ENCODE measurements at places on chromosomes 2 and 18.

GRCh38 chr2:20567159-20567925 lies 83.6 kb downstream of the HS1BP3 start:
- no peak for DNase-seq

DNA sequence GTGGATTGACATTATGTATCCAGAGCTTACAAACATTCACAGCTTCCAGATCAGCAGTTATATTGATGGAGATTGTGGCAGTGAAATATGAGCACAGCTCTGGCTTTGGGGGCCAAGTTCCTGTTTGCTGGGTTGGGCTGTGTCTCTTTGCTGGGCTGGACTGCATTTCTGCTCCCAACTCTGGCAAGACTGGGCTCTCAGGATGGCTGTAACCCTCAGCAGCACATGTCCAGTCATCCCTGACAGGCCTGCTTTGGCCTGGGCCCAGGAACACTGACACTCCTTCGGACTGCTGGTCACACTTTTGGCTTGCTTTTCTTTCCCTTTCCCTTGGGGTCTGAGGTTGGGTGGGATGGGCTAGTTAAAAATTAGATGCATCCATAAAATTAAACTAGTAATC lies 17.9 kb upstream of the VPS4B start:
- no peak for DNase-seq

DNA sequence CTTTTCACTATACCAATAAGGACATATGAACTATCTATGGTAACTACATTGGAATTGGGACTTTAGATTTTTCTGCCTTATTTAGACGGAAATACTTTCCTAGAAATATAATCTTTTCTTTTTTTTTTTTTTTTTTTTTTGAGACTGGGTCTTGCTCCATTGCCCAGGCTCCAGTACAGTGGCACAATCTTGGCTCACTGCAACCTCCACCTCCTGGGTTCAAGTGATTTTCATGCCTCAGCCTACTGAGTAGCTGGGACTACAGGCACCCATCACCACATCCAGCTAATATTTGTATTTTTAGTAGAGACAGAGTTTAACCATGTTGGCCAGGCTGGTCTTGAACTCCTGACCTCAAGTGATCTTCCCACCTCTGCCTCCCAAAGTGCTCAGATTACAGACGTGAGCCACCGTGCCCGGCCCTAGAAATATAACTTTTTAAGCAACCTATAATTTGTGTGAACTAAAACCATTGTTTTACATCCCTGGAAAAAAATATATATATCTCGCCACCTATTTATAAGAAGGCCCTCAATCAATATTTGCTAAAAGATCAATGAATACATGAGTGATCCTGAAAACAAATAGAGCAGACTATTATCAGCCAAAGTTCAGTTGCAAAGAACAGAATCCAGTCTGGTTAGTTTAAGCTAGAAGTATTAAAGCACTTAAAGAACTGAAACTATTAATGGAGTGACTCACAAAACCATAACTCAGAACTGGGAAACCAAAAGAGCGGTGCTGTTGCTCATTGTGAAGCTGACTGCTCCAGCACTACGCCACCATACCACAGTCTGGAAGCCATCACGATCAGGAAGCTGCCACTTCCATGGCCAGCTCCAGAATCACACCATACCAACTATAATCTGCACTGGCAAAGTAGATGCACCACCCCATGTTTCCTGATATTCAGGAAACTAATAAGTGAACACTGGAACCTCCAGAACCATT lies 8.4 kb upstream of the HNRNPLL start:
- DNase-seq = no peak

DNA sequence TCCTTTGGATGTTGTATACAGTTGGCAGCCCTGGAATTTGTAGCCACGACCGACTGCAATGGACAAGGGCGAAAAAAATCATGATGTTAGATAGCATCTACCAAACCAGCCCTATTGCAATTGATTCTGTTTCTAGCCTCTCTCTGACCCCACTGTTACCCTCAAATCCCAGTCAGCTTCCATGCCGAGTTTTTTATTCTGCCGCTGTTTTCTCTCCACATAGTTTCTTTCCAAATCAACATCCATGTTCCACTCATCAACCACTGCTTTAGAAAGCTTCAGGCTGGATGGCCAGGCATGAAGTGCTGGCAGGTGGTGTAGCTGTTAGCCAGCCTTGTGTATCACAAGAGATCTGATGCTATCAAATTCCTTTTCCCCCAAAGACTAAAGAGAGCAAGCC lies 272.8 kb downstream of the FIGN start:
- DNase-seq = no peak

DNA sequence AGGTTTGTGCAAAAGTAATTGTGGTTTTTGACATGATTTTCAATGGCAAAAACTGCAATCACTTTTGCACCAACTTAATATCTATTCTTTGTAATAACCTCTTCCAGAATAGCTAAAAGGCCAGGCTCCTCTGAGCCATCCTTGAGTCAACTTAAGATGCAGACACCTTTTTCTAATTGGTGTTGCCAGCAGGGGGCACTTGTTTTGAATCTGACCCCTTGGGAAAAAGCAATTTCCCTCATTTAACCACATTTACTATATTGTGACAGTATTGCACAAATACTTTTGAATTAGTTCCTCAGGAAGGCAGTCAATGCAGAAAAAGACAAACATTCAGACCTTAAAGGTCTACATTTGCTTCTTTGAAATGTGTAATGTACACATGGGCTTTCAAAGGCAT lies 78.6 kb upstream of the GALNT5 start:
- DNase-seq = no peak

DNA sequence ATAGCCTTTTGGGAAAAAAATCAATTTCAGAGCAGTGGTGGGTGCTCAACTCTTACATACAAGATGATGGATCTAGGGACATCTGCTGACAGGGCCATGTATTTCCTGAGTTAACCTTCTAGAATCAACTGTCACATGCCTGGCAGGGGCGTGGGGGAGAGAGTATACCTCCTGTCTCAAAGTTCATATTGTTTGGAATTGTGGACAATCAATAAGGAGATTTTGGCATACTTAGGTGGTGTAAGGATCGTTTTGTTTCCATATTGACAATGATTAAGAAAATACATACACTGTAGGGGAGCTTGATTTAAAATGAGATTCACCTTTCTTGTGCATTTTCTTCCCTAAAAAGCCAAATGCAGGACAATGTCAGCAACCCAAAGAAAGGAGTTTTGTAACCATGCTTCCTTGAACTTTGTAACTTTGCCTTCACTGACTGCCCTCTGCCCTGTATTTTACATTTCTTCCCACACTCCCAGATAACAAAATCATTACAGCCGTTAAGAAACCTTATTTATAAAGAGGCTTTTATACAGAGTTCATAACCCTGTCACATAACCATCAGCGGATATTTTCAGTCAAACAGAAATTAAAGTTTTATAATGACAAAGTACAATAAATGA lies 88.4 kb downstream of the MEP1B start:
- DNase-seq = no peak

GRCh38 chr2:173630425-173631126 lies 275.9 kb downstream of the CDCA7 start:
- DNase-seq = no peak

DNA sequence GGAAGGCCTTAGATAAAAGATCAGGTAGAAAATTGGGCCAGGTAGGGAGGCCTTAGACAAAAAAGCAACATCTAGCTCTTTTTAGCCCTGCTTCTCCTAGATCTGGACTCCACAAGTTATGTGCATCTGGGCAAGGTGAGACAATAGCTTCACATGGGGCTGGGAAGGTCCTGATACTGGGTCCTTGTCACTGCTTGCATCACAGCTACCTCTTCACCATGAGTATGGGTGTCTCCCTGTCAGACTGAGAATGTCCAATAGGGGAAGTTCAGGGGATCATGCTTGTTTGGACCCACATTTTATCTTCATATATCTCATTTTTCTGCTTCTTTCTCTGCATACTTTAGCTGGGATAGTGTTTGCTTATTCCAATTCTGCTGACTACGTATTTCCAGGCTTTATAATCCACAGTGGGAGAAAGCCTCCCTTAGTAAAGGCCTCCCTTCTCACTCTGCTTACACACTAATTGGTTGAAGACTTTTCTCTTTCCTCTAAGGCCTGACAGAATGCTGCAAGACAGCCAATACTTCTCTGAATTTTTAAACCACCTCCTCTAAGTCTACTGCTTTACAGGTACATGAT lies 189.6 kb downstream of the CYRIA start:
- DNase-seq = no peak

- DNase-seq = no peak
These were observed 16.4 kb upstream of the TMEM18 start for GRCh38 chr2:693606-694005.

GRCh38 chr18:39990540-39990939 lies 1964.5 kb upstream of the PIK3C3 start:
- no peak for DNase-seq

- DNase-seq = no peak
These were observed 27.2 kb downstream of the LHCGR start for GRCh38 chr2:48728295-48728694.

DNA sequence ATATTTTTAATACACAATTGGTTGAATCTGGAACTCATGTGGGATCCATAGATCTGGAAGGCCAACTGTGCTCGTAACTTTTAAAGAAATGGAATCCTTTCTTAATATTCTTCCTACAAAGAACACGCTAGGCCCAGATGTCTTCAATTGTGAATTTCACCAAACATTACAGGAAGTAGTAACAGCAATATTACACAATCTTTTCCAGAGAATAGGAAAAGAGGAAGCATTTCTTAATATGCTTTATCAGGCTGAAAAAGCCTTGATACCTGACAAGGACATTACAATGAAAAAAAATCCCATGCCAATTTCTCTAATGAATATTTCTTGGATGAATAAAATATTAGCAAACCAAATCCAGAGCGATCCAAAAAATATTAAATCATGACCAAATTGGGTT lies 80.3 kb upstream of the HAAO start:
- DNase-seq = no peak

GRCh38 chr2:8285081-8285480 lies 396.8 kb upstream of the ID2 start:
- no peak for DNase-seq

DNA sequence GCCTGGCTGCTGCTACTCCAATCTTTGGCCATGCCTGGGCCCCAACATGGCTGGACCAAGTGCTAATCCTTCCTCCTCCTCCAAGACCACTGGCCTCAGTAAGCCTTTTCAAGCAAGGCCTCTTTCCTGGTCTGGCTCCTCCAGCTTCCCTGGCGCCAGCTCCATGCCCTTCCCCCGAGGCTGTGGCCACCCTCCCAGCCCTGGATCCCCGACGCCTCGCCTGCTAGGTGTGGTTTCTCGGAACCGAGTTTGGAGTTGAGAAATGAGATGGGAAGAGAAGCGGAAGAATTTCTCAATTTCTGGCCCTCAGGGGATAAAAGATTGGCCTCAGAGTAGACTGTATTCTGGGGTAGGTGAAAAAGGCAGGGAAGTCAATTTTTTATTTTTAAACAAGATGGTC lies 46.4 kb downstream of the ADCY3 start:
- no peak for DNase-seq

GRCh38 chr2:101234169-101234938 lies 18.3 kb upstream of the CNOT11 start:
- DNase-seq = no peak

- DNase-seq = no peak
These were observed 118.1 kb downstream of the MYO1B start for GRCh38 chr2:191363267-191363666.

DNA sequence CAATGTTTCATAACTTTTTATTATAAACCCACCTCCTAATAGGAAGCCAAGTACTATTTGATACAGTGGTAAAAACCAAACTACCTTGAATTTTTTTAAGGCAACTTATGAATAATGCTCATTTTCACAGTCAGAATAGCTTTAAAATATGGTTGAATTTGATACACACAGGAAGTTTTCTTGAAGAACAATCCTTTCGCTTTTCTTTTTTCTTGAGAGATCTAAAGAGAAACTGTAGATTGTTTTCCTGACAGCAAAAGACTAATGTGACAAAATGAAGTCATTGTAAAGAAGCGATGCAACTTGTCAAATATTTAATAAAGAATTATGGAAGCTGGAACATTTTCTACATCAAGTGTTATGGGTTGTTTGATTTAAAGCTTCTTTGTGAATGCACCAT lies 227.7 kb downstream of the ALPK2 start:
- no peak for DNase-seq

GRCh38 chr2:19104503-19104902 lies 253.9 kb downstream of the OSR1 start:
- no peak for DNase-seq

DNA sequence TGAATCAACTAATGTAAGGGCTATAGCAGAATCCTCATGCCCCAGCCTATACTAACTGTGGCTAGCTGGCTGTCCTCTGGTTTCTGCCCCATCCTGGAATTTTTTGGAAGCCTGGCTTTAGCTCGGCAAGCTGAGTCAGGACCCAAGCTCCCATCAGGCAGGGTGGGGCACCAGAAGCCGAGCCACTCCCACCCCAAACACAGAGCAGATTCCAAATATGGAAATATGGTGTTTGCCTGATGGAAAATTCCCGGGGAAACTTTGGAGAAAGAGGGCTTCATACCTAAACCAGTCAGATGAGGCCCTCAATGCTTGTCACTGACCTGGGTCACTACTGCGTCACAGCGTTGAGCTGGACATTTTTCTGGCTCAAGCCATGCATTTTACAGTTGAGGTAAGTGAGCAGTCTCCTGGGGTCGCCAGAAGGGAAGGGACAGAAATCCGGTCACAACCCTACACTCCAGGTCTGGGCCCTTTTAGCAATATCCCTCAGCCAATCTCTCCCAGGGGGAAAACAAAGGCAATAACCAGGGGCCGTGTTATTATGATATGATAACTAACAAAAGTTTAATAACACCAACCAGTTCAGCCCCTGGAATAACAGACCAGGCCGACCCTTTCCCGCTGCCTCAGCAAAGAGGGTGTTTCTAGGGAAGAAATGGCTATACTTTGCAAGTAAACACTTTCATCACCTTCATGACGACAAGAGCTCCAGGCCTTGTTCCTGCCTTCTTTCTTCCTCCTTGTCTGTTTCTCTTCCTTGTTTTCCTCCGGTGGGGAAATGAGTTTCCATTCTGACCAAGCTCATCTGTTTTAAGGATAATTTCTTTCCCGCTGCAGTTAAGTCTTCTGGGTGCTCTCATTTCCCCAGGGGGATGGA lies 37.7 kb downstream of the PSD4 start:
- DNase-seq = no peak

DNA sequence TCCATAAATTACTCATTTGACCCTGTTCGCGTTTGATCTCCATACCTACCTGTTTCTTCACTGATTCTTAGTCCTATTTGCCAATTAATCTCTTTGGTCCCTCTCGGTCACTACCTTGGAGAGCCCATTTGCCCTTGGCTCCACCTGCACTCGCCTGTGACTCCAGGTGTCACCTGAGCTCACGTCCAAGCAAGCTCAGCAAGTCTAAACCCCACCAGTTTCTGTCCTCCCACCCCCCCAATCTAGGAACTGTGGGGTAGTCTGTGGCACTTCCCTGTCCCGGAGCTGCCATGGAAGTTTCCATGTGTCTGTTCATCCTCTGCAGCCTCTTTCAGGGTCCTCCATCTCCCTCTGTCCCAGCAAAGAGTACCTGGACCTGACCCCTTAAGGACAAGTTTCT lies 68.1 kb upstream of the BCL2L11 start:
- DNase-seq = no peak
